Left forelimb (tissue), 1 donor: ENCODE measurements at places on chromosomes 16 and 17.
A peak's percentile ranks its signal among the peaks of the same experiment; 100 is the strongest.

GRCh38 chr16:68626557-68626956 is 18.6 kb upstream of the CDH3 start:
- DNase-seq, result no peak

GRCh38 chr17:77356690-77357201 is 216.0 kb downstream of the SEC14L1 start:
- DNase-seq, result no peak

DNA sequence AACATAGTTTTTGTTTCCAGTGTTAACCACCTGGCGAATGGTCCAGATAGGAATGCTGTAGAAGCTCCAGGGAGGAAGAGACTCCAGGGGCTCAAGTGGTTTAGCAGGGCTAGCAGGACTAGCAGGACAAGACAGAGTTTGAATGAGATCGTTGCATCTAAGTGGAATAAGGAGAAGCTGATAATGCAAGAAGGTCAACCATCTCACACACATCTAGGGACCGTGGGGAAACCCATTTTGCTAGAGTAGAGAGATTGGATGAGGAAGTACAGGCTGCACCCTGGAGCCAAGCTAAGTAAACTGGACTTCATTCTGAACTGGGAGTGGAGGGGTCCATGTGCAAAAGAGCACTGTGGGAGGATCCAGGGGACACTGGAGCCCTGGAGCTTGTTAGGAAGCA is 86.1 kb upstream of the HSBP1 start:
- DNase-seq, result no peak

- DNase-seq, result no peak
Measured at GRCh38 chr17:3884188-3884587, 8.7 kb downstream of the CAMKK1 start.

DNA sequence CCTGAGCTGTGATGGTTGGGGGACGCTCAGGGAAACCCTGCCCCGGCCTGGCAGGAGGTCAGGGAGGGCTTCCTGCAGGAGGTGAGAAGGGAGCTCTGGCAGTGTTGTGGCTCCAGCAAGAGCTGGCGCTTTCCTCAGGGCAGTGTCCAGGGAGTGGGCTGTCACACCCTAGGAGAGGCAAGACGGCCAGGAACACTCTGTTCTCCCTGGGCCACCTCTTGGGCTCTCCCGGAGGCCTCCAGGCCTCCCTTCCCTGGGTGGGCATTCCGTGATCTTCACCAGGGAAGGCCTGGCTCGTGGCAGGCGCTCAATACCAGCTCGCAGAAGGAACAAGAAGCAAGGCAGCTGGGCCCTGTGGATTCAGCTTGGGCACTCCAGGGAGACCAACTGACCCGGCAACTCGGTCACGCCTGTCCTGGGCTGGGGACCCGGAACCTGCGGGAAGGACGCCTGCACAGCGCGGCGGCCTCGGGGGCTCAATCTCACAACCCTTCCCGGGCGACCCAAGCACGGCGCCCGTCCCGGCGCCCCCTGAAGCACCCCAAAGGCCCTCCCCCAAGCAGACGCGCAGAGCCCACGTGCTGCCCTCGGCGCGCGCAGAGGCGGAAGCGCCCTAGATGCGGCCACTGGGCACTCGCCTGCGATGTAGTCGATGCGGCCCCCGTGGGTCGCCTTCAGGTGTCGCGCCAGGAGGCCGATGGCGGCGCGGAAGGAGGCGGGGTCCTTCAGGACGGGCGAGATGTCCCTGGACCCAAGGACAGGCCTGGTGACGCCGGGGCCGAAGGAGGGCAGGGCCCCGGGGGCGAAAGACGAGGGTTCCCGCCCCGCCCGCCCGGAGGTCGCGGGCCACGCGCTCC is 588 bp downstream of the APRT start:
- peak; percentile 86 for DNase-seq

DNA sequence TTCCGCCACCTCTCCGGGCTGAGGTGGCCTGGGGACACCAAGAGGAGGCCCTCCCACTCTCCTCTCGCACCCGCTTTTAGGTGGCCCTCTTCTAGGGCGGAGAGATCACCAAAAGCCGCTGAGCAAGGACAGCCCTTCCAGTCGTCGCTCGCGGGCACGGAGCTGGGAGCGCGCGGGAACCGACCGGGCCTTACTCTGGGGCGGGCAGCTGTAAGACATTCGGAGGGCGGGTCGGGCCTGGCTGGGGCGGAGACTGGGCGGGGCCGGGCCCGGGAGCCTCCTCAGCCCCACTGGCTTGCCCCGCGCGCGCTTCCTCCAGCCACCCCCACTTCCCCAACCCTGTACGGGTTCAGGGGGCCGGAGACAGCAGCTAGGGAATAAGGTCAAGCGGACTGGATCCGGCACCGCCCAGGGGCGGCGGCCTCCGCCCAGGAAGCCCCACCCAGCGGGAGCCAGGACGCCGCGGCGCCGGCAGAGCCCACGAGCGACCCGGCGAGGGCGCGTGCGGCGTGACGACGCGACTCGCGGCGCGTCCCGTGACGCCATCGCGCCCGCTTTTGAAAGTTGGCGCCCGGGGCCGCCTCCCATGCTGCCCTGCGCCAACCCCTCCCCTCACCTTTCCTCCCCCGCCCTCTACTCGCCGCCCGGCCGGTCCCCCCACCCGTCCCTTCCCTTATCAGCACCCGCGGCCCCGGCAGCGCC is 351 bp upstream of the CTCF start:
- peak; percentile 97 for DNase-seq

DNA sequence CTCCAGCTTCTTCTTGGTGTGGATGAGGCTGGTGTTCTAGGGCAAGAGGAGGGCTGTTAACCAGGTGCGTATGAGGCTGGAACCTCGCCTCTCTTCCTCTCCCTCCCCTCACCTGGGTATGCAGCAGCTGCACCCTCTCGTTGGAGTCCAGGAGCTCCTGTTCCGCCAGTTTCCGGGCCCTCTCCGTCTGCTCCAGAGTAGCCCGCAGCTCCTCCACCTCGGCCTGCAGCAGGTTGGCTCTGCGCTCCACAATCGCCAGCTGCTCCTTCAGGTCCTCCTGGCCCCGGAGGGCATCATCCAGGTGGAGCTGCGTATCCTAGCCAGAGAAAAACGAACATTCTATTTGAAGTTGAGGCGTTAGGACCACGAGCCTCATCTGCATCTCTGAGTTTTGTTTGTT is 25.4 kb downstream of the MYH3 start:
- no peak for DNase-seq

DNA sequence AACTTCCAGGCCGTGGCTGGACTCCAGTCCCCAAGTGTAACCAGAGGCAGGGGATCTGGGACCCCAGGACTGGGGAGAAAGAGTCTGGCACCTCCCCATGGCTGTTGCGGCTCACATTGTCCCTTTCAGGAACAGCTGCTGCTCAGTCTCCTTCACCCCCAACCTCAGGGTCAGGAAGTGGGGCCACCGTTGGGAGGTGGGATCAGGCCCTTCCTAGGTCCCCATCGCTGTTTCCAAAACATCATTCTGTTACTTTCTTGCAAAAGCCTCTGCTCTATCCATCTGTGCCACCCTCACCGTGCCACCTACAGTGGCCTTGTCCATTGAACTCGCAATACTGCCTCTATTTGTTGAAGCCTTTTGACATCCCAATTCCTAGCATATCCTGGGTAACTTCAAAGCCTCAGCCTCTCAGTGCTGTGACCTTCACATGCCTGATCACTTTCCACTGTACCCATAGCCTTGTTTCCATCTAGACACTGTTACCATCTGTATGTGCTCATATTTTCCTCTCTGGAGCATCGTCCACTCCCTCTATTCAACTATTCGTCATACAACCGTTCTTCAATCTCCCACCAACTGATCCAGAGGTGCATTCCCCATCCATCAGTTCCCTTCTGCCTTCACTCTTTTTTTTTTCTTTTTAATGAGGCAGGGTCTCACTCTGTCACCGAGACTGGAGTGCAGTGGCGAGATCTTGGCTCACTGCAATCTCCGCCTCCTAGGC is 15.0 kb upstream of the SRCIN1 start:
- DNase-seq, result no peak

GRCh38 chr17:12568358-12569251 is 97.1 kb upstream of the MYOCD start:
- DNase-seq, result no peak

DNA sequence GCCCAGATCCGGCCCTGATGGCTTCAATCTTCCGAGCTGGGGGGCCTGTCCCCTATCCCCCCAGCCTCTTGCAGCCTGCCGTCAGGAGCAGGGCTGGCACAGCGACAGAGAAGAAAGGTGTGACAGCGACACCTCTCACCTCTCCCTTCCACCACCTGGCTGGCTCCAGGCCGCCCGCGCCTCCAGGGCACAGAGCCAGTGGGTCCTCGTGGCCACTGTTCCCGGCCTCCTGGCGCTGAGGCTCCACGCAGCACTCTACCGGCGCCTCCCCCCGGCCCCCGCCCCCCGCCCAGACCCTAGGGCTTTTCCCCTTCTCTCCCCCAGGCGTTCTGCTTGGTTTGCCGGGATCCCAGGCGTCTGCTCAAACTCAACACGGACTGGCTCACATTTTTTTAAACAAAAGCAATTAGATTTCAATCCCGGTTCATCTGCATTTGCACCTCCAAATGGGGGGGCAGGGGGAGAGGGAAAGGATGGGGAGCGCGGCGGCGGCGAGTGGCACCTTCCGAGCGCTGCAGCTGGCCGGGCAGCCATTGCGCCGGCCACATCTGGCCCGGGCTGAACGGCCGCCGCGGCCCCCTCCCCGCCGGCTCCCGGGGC is 12.8 kb upstream of the CBX8 start:
- no peak for DNase-seq

GRCh38 chr17:66037221-66037620 is 154.7 kb downstream of the CEP112 start:
- DNase-seq, result no peak

DNA sequence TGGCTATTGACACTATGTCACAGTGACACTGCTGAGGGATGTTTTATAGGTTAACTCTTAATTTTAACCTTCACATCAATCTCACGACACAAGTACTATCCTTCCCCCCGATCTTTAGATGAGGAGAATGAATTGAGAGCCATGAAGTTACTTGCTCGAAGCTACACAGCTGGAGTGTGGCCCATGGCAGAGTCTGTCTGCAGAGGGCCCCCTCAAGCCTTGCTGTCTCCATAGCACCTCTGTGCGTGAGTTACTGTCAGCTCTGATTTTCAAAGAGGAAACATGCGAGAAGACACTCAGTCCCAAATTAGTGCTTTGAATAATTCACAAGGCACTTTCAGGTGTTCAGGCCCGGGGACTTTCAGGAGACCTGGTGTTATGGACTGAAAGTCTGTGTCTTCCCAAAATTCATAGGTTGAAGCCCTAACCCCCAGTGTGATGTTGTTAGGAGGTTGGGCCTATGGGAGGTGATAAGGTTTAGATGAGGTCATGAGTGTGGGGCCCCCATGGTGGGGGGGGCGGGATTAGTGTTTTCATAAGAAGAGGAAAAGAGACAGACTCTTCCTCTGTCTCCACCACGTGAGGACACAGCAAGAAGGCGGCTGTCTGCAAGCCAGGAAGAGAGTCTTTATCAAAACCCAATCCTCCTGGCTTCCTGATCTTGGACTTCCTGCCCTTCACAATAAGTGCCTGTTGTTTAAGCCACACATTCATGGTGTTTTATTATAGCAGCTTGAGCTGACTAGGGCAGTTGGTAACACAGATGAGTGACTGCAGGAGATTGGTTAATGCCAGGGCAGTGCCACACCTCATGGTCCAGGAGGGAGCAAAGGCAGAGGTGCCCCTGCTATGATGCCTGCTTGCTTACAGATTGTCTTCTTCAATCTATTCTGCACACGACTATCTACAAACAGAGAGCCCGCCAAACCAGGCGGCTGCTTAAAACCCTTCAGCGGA is 281.8 kb downstream of the HAPSTR1 start:
- DNase-seq, result no peak

DNA sequence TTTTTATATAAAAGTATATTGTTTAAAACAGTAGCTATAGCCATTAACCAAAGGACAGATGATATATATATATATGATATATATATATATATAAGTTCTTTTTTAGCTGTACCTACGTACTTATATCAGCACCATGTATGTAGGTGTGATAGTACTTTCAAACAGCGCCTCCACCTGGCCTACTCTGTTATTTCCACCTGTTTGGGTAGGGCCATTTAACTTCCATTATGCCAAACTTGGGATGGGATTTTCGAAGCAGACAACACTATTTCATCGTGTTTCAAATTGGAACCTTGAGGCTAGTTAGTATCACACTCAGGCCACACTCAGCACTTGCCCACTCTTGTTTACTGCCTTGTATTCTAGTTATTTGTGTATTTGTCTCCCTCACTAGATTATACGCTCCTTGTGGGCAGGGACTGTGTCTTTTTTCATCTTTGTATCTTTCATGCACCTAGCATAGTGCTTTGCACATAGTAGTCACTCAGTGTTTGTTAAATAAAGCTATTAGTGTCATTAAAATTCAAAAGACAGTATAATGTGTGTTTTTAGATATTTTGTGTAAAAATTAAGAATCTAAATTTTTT is 11.8 kb upstream of the CLTC start:
- no peak for DNase-seq

DNA sequence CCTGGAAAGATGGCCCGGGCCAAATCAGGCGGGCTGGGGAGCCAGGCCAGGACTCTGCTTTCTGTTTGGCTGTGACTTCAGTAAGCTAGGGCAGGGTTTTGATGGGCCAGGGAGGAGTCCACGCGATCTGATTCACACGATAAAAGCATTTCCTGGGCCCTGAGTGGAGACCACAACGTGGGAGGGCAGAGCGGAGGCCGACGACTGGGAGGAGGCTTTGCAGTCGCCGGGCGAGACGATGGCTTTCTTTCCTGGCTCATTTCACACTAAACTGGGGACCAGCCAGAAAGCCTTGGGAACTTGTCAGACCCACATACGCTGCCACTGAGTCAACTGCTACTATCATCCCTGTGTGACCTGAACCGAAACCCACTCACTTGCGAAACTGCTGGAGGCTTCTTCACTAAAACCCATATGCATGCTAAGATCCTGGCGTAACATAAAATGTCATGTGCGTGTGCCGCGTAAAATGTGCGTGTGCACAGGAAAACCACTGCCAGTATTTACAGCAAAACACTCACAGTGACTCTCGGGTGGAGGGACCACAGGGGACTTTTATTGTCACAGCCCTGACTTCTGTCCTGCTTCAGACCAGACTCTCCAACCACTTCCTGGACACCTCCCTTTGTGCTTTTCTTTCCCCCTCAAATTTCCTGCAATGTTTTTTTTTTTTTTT is 14.2 kb upstream of the RHBDF2 start:
- no peak for DNase-seq

DNA sequence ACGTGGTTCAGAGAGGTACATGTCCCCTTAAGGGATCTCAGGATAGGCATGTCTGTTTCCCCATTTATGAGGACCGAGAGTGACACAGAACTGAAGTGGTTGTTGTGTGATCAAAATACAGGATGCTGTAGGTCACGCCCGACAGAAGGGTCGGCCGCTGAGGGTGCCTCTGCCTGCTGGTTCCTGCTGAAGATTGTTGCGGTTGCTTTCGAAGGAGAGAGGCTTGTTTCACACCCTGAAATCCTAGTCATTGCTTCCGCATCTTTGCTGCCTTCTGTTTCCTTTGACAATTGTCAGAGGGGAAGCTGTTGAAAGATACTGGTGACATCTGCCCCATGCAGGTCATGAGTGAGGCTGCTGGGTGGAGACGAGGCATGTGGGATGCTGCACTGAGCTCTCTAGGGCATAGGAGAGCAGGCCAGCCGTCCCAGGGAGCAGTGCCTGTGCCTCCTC is 3.8 kb upstream of the NAT9 start:
- DNase-seq, result no peak
